Right cardiac atrium (tissue), 5 donors: ENCODE measurements at places on chromosomes 3 and 15. TPM values are rescaled to one million over a fixed set of nuclear protein-coding genes. Genes with fewer than 3 reads are reported as not detected.

DNA sequence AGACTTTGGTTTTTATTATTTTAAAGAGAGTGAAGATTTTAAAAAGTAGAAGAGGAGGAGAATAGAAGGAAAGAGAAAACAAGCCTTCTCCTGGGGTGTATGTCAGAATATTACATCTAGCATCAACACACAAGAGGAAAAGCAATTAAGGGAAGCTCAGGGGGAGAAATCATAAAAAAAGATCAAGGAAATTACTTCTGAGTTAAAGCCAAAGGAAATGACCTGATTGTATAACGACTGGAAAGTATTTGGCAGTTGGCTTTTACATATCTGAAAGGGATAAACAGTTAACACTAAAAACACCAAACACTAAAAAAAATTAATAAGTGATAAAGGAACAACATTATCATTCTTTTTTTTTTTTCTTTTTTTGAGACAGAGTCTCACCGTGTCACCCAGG is 58.4 kb downstream of the CPNE4 start:
- no peak for DNase-seq

DNA sequence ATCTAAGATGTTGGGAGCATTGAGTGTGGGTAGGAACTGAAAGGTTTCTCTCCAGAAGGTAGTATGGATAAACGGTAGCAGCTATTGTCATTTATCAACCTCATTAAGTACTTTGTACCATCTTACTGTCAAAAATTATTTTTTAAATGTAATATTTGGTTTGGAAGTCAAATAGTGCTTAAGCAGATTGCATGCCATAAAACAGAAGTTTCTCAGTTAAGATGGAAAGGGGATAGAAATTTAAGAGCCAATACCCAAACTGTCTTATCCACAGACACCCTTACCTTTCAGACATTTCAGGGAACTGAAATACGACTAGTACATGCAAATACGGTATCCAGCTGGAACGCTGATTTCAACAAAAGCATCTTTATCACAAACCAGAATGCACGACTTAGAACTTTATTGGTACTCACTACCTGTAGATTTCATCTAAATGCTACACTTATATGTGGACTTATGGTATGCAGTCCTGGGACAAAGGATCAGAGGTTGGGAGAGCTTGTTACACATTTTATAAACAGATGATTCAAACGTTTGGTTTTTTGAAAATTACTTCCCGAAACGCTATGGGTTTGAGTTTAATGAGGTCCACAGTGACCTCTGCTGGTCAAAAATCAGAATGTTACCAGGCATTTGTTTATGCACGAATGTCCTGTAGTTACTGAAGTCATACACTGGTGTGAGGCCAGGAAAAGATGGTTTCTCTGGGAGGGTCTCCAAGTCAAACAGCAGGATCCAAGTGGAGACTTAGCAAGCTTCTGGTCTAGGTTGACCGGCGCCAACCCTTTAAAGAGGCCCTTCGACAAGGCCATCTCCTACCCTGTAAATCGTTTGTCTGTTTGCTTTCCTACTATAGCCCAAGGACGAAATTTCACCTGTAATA is 45.7 kb upstream of the DUT start:
- DNase-seq = peak; percentile 31

DNA sequence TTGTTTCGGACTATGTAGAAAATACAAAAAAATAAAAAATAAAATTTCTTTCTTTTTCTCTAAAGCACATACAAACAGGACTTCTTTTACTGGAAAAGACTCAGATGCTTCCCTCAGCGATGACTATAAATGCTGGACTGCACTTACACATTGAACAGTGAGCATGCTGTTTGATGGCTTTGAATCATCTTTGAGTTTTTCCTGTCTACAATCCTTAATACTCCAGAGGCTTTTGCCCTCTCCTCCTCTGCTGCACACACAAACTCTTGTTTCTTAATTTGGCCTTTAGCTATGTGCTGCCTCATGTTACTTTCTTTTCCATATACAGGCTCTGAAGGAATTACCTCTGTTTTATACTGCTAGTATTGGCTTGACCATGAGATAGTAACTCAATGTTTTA is 575.1 kb downstream of the EPHA3 start:
- no peak for DNase-seq

- no peak for DNase-seq
Observed at GRCh38 chr3:100630664-100631063, 21.3 kb downstream of the ADGRG7 start.

Gene TMEM108
- 13.2 TPM for total RNA-seq

GRCh38 chr3:10848261-10848660 is 32.2 kb downstream of the SLC6A11 start:
- no peak for DNase-seq
